HS-5 (cell line): ENCODE measurements at places on chromosomes 16 and 17.

DNA sequence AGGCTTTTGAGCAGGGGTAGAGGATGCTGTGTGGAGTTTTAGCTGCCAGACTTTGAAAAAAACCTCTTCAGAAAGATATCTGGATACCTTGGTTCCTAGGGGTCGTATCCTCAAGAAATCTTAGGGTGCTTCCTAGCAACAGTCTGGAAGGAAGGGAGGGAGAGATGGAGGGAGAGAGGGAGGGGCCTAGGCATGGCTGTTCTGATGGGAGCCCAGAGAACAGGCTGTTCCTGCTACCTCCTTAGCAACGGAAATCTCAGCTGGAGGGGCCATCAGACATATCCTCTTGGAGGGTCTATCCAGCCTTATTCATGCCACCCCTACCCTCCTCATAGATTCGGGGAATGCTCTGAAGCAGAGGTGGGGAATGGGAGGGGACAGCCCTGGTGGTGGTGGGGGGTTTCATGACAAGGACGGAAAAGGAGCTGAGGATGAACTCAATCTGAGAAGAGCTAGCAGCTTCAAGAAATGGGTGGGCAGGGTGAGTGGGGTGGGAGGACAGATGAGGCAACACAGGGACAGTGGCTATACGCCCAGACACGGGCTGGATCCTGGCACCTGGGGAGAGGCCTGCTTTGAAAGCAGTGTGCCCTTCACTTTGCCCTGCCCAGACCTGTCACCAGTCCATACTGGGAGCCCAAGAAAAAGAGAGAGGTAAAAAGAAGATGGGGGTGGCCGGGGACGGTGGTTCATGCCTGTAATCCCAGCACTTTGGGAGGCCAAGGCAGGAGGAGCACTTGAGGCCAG lies 2.9 kb upstream of the THRA start:
- DNase-seq: no peak

DNA sequence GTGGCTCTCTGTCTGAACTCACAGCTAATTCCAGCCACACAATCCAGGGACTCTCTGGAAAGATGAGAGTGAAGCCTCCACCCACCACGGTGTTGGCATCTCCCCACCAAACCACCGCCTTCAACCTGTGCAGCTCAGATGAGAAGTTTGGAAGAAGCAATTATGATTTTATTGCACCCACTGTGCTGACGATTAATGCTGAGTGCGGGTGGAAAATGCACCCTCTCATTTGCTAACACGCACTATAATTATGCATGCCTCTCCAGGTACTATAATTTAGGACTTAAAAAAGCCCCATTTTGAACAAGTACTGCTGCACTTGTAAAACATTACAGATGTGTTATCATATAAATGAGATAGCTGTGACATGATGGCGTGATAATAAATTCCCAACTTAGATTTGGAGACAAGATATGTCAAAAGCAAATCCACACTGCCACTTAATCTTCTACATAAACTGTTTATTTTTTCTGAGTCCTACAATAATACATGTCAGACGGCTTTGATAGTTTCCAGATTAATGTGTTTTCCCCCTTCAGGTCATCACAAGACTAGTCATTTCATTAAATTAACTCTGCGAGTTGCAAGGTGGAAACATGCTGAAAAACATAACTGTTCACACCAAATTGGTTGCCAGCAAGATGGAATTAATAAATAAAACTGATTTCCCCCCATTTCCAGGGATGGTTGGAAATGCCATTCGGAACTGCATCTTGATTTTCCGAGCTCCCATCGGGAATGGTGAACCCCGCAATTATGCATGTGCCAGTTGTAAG lies 466.5 kb upstream of the MAF start:
- DNase-seq: no peak

GRCh38 chr16:85902366-85903155 lies 3.6 kb downstream of the IRF8 start:
- no peak for DNase-seq

GRCh38 chr16:5430598-5430997 lies 333.0 kb upstream of the EEF2KMT start:
- DNase-seq: no peak

DNA sequence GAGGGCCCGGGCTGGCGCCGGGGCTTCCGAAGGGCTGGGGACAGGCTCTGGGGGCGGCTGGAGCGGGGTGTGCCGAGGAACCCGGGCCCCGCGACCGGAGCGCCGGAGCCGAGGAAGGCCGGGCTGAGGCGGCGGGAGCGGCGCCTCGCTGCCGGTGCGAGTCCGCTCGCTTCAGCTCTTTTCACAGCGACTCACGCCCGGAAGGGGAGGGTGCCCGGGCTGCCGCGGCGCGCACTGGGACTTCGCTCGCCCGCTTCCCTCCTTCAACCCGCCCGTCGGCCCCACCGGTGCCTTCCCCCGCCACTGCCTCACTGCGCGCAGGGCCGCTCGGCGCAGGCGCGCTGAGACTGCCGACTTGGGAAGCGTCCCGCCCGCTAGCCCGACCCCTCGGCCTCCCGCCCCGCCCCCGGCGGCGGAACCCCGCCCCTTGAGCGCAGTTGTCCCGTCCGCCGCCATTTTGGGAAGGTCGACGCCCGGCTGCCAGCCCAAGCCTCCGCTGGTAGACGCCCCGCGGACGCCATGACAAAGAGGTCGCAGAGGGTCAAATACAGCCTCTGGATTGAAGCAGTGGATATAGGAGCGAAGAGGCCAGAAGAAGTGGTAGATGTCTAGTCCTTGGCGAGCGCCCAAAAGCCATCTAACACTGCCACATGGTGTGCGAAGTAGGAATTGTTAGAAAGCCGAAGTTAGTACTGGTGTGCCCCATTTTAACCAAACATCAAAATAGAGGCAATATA lies at the start of gene UBE2G1:
TSS of gene UBE2G1 (minus strand) at position 349 of the 737 bp plus-strand sequence. CDS start 359 bp downstream, outside the sequence.
- peak; percentile 72 for DNase-seq

- DNase-seq: no peak
These were observed 57.7 kb upstream of the RPL38 start for GRCh38 chr17:74145756-74146155.

GRCh38 chr16:72401084-72401361 lies 229.1 kb upstream of the PMFBP1 start:
- DNase-seq: no peak

DNA sequence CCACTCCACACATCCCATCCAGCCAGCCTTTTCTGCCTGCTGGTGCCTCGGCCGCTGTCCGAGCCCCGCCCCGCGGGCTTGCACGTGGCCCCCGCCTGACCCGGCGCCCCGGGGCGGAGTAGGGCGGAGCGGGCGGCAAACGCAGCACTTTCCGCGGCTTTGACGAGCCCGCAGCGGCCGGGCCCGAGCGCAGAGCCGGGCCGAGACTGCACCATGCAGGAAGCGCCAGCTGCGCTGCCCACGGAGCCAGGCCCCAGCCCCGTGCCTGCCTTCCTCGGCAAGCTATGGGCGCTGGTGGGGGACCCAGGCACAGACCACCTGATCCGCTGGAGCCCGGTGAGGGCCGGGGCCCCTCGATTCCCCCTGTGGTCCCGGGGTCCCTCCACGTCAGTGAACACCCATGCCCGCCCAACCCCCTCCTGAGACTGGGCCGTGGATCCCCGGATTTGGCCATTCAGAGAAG lies at the start of gene HSF4:
TSS of gene HSF4 (plus strand) at position 147 of the 463 bp plus-strand sequence. CDS start at position 214, 67 bp downstream.
- DNase-seq: no peak

- no peak for DNase-seq
These were observed 12.8 kb upstream of the NGFR start for GRCh38 chr17:49482144-49482817.

GRCh38 chr16:53429221-53429943 lies 4.9 kb upstream of the RBL2 start:
- no peak for DNase-seq
